ENCODE measurements at places on chromosomes 4 and X.

DNA sequence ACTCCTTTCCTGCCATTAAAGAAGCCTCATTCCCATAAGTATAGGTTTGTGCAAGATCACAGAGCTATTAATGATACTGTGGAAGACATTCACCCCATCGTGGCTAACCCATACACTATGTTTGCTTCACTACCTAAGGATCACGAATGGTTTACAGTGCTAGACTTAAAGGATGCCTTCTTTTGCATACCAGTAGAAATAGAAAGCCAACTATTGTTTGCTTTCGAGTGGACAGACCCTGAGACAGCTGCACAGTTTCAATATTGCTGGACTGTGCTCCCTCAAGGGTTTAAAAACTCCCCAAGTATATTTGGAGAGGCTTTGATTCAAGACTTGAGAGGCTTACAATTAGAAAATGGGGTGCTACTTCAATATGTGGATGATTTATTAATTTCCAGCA is 16.0 kb upstream of the PAPSS1 start:
- DNase-seq: no peak

- no peak for DNase-seq
Measured at GRCh38 chr4:147201016-147201415, 255.4 kb upstream of the TTC29 start.

DNA sequence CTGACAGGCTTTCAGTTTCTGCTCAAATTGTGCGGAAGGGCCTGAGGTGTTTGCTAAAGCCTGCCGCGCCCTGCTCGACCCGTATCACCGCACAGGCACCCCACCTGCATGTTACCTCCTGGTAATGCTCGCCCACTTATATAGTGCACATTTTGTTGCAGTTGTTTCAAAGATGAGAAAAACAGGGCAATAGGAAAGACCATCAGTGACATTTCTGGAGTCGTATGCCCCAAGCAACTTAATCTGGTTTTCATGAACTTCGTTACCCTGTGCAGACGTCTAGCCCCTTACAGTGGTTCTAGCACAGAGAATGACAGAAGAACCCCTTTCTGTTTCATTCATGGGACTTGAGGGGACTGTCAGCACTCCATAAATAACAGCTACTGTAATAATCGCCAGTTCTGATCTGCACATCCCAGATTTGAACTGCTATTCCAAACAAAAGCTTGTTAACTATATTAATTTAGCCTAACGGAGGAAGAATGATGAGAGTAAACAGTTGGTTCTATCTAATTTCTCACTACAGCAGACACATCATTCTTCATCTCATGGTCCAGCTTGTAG is 940 bp upstream of the DCTD start:
- DNase-seq: no peak

- DNase-seq: peak; percentile 28
Measured at GRCh38 chr4:106201373-106201772, 114.6 kb downstream of the TBCK start.

DNA sequence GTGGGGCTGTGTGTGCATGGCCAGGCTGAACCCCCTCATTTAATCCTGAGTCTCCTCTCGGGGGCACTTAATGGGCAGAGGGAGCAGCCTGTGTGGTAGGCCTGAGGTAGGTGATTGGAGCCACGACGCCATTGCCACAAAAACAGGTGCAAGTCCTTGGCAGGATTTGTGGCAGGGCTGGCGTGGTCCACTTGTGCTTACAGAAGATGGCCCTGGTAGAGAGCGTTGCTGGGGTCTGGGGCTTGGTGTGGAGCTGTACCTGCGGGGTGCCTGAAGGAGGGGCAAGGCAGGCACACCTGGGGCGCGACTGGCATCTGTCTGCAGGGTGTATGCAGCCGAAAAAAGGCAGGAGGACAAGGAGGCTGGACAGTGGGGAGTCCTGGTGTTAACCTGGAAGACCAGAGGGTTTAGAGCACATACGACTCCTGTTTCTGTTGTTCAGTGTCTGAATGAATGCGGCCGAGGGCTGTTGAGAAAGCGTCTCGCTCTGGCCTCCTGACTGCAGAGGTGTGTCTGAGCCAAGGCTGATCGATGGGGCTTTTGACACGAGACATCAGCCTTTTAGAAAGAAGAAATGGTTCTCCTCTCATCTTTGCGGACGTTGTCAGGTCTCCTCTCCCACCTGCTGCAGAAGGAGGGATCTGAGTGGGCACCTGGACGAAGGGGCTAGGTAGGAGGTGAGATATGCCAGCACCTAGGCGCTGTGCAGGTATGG is 52.0 kb downstream of the TBC1D14 start:
- DNase-seq: no peak

DNA sequence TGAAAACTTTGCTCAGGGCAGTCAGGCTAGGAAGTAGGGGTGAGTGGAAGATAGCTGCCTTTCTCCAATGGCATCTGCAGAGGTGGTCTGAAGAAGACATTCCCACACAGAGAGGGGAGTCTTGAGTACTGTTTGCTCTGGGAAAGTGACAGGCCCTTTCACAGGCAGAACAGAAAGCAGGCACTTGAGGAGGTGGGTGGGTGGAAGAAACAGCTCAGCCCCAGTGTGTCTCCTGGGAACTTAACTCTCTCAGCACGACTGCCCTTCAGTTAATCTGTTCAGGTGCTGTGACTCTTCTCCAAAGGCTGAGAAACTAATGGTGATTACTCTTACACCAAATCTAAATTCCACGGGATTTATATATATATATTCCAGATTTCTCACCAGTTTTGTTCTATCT is 28.3 kb downstream of the ENOPH1 start:
- no peak for DNase-seq

All from pons (tissue), 1 donor.